ENCODE measurements at places on chromosomes 16 and 17. TPM values are rescaled to one million over a fixed set of nuclear protein-coding genes. Genes with fewer than 3 reads are reported as not detected.

GRCh38 chr16:70703041-70703834, 17.4 kb upstream of the MTSS2 start:
- no peaks in the 10 kb centered on the region for H3K36me3 ChIP-seq
- no peak overlapping the region for H3K27ac ChIP-seq
- peaks cover 14% of the 10 kb centered on the region for H3K4me1 ChIP-seq
- DNase-seq: no peak

NHERF2 gene
- 174 TPM for total RNA-seq

GRCh38 chr17:13678841-13679240, 77.1 kb upstream of the HS3ST3A1 start:
- no peaks in the 10 kb centered on the region for H3K27me3 ChIP-seq
- H3K27ac ChIP-seq: no peak overlapping the region
- no peaks in the 10 kb centered on the region for H3K4me1 ChIP-seq
- no peak overlapping the region for H3K4me3 ChIP-seq
- H3K36me3 ChIP-seq: no peaks in the 10 kb centered on the region

FBXL20 gene
- total RNA-seq: 9.9 TPM

All from Panc1 (cell line).